Astrocyte of the spinal cord (primary cell): ENCODE measurements at places on chromosomes 16 and 17.

GRCh38 chr16:17320009-17320408 is 150.8 kb downstream of the XYLT1 start:
- DNase-seq: no peak

DNA sequence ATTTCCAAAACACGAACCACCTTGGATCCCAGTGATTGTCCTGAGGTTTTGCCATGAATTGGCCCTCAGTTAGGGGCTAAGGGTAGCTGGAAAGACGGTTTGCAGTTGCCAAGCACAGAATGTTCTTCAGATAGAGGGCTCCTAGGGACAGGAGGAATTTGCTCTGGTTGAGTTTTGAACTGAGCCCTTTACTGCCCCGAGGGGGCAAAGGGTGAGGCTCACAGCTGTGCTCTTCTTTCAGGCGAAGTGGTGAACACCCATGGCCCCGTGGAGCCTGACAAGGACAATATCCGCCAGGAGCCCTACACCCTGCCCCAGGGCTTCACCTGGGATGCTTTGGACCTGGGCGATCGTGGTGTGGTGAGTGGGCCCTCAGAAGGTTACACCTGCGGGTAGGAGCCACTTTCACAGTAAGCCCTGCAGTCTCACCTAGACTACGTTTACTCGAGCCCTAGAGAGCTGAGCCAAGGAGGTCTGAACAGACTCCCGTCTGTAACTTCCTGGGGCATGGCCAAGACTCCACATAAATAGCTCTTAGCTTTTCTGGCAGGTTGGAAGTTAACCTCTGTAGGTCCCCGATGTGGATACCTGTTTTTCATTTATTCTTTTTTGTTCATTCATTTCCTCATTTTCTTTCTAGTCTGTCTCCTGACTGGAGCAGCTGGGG is 32.5 kb downstream of the NMT1 start:
- peak; percentile 36 for DNase-seq

DNA sequence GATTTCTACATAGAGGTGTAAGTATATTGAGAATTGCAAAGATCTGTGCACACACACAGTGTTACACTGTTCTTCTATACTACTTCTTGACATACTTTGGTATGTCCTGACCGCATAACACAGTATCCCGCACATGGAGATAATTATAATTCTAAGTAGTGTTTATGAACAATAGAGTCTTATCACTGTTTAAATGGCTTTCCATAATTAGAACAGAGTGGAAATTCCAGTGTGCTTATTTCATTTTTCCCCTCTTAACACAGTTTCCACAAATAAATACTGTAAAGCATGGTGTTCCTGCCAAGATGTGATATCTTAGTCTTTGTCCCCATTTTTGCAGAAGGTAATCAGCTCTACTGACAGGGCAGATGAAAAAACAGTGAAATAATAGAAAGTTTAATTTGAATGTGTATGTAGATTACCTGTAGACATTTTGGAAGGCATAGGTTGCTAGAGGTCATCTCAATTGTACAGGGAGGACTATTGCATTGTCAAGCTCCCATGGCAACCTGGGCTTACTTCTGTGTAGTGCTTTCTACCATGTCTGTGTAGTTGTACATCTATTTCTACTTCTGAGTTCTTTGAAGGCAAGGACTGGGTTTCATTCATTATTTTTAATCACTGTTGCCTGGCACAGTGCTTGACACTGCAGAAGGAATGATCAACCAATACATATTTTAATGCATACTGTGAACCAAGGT is 10.1 kb upstream of the KRT28 start:
- DNase-seq: no peak

DNA sequence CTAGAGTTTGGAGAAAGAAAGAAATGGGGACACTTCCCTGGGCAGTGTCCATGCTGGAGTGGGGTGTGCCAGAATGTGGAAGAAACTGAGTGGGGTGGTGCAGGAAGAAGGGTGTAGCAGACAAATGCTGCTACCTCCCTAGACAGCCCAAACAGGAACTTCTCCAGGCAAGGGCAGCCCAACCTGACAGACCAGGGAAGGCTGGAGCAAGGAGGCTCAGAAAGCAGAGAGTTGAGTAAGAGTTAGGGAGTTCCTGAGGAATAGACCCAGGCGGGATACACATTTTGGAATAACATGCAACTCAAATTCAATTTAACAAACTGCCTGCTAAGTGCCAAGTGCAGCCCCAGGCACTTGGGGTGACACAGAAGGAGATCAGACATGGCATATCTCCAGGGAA is 1.0 kb upstream of the MYO18A start:
- no peak for DNase-seq
